NCI-H1417 treated with DMSO at 0.1 percent for 48 hours (cell line): ENCODE measurements at places on chromosomes 16 and 17.
A peak's percentile ranks its signal among the peaks of the same experiment; 100 is the strongest.

DNA sequence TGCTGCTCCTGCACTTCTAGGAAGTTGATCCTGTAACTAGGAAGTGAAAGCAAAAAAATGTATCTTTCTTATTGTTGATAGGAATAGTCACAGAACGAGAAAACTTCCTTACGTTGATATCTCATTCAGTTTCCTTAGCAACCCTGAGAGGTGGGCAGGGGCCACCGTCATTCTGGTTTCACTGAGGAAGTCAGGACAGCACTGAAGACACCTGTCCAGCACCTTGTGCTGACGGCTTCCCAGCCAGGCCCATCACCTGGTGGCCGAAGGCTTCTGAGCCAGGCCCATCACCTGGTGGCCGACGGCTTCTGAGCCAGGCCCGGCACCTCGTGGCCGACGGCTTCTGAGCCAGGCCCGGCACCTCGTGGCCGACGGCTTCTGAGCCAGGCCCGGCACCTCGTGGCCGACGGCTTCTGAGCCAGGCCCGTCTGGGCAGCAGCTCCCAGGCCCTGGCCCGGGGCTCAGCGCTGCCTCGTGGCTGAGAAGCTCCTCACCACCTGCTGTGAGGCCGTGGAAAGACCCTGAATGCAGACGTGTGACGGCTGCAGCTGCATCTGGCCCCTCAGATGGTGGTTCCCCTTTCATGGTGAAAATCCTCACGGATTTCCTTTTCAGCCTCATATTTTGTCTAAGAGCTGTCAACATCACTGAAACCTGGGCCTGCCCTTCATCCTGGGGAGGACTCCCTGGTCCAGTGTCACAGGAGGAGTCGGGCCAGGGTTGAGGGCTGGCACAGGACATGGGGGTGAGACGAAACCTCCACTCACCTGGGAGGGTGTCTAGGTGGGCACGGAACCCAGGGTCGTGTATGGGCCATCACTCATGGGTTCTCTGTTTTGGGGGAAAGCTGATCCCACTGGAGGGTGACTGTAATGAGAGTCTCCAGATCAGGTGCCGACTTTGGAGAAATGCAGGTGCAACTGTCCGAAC lies 33.0 kb upstream of the ZNF750 start:
- no peak for DNase-seq

GRCh38 chr17:9071016-9071415 lies 49.7 kb downstream of the NTN1 start:
- DNase-seq = no peak

DNA sequence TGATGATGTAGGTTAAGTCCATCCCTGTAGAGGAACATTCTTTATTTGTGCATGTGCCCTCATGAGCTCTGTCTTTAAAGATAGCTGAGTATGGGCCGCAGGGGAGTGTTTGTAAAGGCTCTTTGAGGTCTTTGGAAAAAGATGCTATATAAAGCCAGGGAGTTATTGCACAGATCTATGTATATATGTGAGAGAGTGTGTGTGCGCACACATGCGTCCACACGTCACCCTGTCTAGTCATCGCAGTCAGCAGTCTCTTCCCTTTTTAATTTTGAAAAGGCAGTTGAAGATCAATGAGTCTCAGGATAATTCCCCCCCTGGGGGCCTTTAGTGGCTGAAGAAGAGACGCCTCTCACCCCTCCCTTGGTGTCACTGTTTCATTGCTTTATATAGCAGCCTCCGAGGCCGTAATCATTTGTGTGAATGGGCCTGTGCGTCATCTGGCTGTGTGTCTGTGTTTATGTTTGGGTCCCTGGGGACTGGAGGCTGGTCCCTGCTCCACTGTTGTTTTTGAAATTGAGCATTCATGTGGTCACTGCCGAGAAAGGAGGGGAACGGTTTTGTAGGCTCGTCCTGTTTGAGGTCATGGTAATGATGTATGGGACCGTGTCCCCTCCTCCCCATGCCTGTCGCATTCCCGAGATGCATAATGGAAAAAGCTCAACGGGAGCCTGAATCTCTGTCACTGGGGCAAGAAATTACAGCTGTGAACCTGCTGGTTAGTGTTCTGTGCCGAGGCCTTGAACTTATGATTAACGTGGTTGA lies 143.9 kb downstream of the SNX29 start:
- DNase-seq = no peak

- DNase-seq = no peak
These were observed 113.1 kb downstream of the IRX3 start for GRCh38 chr16:54173490-54173889.

DNA sequence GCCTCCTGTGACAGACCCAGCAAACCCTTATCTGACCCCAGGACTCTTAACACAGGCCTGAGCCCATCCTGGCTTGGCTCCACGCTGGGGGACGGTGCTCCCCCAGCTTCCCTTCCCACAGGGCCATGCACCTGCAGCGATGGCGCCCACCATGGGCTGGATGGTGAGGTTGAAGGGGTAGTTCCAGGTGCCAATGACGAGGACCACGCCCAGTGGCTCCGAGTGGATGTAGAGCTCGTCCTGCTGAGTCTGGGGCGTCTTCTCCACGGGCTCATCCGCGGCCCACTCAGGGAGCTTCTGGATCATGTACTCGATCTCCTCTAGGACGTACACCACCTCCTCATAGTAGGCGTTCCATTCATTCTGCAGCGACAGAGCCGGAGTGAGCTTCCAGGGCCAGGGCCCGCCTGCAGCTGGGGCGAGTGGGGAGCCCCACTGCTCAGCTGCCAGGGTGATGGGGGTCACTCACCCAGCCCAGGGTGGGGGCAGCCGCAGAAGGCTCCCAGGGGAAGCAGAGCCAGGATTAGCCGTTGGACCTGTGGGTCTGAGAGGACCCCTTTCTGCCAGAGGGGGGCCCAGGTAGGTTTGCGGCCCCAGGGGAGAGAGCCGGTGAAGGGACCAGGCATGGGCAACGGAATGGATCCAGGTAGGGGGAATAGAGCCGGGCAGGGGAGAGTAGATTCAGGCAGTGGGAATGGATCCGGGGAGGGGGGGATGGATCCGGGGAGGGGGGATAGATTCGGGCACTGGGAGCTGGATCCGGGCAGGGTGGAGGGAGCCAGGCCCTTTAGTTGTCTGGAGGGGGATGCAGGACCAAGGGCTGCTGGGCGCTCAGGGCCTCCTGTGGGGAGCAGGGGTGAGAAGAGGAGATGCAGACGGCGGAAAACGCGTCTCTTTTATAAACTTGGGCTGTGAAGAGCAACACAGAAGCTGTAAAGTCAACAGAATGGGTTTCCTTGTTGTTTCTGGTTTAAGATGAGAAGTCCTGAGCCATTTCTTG lies 4.7 kb downstream of the ALDH3A1 start:
- no peak for DNase-seq

- peak; percentile 28 for DNase-seq
These were observed 12.1 kb upstream of the ALDOA start for GRCh38 chr16:30053376-30054015.

- DNase-seq = no peak
These were observed 7.3 kb downstream of the TAT start for GRCh38 chr16:71569621-71570020.

DNA sequence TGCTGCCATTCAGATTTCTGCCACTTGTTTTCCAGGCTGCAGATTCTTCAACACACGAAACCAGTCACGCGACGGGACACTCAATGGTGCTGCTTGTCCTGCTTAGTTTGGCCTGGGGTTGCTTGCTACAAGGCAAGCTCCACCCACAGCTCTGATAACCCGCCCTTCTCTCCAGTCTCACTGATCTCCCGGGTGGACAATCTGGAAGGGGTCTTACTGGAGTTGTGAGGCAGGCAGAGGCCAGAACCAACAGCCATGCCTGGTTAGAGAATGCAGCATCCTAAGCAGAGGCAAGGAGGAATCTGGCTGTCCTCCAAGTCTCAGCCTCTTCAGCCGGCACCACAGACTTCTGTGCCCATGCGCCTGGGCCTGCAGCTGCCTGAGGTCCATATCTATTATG lies 119.1 kb downstream of the KCNJ12 start:
- no peak for DNase-seq

GRCh38 chr17:46873941-46874645 lies 22.7 kb downstream of the WNT9B start:
- DNase-seq = no peak

- DNase-seq = no peak
These were observed 28.3 kb upstream of the TMEM97 start for GRCh38 chr17:28290703-28291102.

DNA sequence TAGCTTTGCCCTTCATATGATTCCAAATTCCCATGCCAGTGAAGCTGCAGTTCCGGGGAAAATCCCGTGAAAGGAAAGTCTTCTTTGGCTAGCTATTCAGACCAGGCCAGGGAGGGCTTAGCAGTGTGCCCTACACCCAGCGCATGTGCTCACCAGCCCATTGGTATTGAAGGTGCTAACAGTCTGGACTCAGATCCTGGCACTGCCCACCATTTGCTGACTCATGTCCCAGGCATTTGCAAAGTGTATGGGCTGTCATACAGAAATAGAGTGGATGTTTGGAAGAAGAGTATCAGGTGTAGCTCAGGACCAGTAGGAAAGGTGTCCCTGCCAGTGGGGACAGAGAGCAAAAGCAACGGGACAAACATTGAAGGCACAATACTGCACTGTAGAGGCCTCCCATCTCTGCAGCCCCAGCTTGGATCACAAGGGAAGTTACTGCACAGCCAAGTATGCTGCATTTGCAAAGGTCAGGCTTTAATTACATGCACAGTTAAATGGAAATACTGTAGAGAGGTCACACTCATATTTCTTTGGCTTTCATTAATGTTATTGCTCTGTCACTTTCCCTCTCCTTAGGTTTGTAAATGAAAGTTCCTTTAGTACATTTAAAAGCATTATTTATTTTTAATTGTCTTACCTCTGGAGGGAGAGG lies 220.0 kb downstream of the IRX3 start:
- no peak for DNase-seq

DNA sequence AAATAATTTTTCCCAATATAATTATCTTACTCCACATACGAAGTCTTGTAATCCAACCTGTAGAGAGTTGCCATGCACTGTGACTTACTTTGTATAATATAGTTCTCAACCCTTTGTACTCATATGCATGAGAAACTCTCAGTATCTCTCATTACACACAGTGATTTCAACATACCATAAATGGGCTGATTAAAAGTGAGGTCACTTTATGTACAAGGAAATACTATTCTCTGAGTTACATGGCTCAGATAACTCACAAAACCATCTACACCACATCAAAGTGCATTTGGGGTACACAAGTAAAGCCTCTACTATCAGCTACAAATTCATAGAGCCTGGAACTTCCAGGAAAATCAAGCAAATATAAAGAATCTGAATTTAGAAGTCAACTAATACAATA lies 27.9 kb downstream of the SLFN12 start:
- no peak for DNase-seq

GRCh38 chr16:49834531-49835151 lies 21.3 kb downstream of the ZNF423 start:
- DNase-seq = no peak

GRCh38 chr17:28645576-28645939 lies 600 bp upstream of the BLTP2 start:
- DNase-seq = no peak

- no peak for DNase-seq
These were observed 54.1 kb upstream of the NACA2 start for GRCh38 chr17:61644800-61645774.

DNA sequence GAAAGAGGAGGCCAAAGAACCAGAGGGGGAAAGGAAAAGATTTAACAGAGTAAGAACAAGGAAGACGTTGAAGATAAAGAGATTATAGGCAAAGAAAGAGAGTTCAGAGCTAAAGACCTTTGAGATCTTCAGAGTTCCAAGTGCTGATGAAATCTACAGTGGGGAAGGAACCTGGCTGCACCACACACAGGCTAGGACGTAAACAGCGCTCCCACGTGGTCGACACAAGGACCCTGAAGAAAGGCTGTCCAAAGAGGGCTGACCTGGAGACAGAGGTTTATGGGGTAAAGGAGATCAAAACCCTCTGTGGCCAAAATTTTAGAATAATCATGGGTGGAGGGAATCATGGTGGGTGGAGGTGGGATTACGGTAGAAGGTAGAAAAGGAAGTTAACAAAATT lies 121.6 kb downstream of the PMP22 start:
- no peak for DNase-seq

GRCh38 chr17:21287703-21288449 lies 3.4 kb downstream of the MAP2K3 start:
- DNase-seq = no peak

- DNase-seq = no peak
These were observed 1.4 kb downstream of the COTL1 start for GRCh38 chr16:84616515-84616914.

DNA sequence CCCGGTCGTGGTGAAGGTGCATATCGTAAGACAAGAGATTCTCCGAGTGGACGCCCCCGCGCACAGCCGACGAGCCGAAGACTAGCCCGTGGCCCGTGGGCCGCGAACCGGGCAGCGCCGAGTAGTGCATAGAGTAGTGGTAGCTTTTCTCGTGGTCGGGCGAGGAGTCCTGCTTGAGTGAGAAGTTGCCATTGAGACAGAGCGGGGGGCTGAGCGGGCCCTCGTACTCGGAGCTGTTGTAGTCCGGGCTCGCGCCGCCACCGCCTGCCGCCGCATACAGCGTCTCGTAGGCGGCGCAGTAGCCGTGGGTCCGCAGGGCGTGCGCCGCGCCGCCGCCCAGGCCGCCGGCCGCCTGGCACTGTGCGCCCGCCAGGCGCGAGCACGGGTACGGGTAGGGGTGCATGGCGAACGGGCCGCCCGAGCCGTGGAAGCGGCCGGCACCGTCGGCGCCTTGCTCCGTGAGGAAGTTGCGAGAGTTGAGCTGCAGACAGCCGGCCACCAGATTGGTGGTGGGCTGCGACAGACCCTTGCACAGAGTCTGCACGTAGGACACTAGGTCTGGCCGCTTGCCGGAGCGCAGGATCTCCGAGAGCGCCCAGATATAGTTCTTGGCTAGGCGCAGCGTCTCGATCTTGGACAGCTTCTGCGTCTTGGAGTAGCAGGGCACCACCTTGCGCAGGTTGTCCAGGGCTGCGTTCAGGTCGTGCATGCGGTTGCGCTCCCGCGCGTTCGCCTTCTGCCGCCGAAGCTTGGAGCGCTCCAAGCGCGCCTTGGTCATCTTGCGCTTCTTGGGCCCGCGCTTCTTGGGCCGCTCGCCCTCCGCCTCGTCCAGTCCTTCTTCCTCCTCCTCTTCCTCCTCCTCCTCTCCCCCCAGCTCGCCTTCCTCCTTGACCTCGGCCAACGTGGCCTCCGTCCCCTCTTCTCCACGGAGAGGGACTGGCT lies 2.0 kb downstream of the NEUROD2 start:
- no peak for DNase-seq

DNA sequence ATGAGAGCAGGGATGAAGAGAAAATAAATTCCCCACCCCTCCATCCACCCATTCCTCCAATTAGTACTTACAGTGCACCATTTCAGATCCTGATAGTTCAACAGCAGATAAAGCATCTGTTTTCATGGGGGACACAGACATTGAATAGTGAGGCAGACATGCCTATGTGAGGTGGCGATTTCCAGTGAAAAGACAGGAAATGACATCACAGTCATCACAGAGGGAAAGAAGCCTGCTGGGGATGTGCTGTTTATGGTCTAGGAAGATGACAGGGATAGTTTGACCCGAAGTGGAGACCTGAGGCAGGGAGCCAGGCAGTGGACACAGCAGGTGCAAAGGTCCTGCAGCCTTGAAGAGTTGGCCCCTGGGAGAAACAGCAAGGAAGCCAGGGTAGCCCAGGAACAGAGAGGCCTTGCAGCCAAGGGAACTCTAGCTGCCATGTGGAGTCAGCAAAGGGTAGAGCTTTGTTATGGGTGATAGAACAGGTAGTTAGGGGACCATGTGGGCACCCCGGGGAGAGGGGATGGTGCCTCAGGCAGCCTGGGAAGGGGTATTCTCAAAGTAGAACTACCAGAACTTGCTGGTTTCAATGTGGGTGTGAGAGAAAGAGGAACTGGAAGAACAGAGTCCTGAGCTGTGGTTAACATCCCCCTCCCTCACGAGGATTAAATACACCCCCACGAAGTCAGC lies 256.6 kb downstream of the CPPED1 start:
- DNase-seq = no peak

GRCh38 chr16:31129568-31130335 lies 5.8 kb downstream of the PRSS8 start:
- DNase-seq = no peak
